ENCODE measurements at places on chromosomes 6 and 20.

- DNase-seq: peak; percentile 27
Observed at GRCh38 chr6:42898891-42899361, 16.9 kb upstream of the PTCRA start.

- no peak for DNase-seq
Observed at GRCh38 chr20:36320898-36321695, 15.0 kb downstream of the DLGAP4 start.

- no peak for DNase-seq
Observed at GRCh38 chr6:36666287-36666686, 12.2 kb upstream of the CDKN1A start.

DNA sequence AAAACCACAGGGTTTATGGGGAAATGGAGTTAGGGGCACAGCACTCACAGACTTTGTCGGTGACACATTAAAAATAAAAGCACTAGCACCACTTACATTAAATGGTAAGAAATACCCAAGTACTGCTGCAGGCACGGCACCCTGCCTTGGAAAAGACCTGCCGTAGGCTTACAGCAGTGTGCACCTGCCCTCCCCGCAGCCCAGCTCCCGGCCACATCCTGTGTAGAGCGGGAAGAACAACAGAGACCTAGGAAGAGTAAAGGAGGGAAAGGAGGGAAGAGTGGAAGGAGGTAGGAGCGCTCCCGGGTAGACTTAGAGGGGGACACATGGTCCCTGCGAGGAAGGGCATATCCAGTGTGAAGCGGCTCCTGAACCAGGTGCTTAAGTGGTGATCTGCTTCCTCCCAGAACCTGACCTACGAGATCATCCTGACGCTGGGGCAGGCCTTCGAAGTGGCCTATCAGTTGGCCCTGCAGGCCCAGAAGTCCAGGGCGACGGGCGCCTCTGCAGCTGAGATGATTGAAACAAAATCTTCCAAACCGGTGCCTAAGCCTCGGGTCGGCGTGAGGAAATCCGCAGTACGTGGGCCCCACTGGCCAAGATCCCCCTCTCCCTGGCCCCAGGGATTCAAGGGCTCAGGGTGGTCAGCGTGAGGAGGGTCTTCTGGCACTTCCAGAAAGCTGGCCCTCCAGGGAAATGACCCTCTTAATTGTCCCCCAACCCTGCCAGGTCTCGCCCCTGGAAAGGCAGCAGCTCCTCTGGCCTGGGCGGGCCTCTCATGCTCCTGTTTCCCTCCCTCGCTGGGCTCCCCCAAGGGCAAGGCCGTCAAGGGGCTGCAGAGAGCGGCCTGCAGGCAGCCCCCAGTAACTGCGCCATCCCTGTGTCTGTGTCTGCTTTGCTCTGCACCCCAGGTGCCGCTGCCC is 55.5 kb downstream of the TCP11 start:
- DNase-seq: no peak

DNA sequence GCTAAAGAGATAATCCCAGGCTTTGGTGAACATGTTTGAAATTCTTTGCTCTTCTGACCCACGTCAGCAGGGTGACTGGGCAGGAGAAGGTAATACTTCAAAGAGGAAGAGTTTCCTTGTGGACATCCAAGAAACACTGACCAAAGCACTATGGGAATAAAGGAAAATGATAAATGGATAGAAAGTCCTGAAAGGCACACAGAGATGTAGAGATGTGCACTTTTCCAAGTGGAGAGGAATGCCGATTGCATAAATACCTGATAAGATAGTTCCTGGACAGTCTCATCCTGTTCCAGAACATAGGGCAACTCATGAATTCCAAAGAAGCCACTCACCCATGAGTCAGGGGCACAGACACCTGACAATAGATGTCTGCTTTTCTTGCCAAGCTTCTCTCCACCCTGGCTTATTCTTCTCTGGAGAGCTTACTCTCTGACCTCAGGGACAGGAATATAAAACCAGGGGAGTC is 191.3 kb upstream of the FOXA2 start:
- DNase-seq: no peak

DNA sequence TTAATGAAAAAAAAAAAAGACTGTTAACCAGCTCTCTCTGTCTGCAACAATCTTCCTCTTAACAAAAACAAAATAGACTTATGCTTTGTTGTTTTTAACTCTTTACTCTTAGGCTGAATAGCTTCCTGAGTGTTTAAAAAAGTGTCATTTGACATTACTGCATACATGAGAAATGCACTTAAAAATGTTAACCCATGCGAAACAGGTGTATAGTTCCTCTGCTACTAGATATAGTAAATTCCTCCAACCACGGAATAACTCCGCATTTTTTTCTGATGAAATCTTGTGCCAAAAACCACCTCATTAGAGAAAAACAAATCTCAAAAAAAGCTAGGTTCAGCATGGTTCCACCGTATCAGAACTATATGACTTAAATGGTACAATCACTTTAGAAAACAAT is 426.0 kb downstream of the ADGRB3 start:
- no peak for DNase-seq

GRCh38 chr20:44209686-44210405 is 725 bp downstream of the OSER1 start:
- no peak for DNase-seq

DNA sequence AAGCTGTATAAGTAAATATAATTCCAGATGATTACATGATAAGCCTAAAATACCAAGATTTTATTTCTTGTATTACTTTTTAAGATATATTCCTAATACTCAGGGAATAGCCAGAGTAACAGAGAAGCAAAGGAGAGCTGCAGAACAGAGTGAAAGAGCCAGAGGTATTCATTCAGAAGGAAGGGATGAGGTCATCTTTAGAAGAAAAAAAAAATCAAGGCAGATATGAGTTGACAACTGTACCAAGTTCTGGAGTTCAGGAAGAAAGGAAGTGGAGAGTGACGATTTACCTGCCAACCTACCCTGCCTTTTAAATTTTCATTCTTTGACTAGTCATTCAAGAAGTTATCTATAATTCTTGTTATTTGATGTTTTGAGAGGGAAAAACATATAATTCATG is 28.8 kb upstream of the NHSL1 start:
- no peak for DNase-seq

DNA sequence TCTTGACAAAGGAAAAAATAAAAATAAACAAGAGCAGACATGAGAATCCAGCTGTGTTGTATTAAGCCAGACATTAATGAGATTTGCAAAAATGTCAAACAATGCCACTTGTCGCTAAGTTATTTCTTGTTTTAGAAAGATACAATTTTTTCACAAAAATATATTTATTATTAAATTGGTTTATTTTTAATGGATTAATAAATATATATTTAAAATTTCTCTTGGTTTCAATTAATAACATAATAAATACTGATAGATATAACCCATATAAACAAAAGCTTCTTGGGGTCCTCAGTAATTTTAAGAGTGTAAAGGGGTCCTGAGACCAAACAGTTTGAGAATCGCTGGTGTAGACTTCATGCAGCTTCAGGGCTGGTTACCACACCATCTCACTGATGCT is 26.1 kb downstream of the TUBB2B start:
- no peak for DNase-seq

- no peak for DNase-seq
Observed at GRCh38 chr6:15628499-15629131, 34.2 kb downstream of the DTNBP1 start.

GRCh38 chr6:1610497-1611321 is 994 bp downstream of the FOXC1 start:
- no peak for DNase-seq

DNA sequence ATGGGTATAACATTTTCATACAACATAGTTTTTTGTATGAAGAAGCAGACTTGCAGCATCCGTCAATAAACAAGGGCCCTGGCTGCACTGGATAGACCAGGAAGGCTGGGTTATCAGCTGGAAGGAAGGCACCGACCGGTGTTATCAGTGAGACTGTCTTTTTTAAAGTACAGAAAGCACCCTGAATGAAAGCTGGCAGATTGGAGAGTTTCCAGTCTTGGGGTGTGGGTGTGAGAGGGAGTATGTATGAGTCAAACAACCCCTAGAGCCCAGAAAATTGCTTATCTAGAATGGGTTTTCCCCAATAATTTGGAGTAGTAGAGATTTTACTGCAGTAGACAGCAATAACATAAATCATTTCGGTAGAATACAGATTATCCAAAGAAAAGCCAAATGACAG is 42.4 kb downstream of the TXLNB start:
- DNase-seq: no peak

GRCh38 chr6:113317891-113318574 is 539.1 kb upstream of the MARCKS start:
- DNase-seq: no peak

DNA sequence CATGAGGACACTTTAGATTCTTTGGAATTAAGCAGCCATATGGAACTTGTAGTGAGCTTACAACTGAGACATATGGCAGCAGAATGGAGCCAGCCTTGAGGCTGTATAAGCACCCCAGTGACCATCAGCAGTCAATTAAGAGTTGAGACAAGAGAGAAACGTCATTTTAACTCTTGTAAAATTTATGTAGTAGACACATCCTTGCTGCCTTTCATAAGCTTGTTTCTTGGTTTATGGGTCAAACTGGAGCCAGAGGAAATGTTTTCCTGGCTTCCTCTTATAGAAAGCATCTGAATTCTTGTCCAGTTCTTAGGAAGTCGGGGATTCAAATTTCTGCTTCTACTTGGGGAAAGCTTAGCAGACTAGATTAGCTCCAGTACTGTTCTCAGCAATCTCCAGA is 745.1 kb upstream of the MARCKS start:
- no peak for DNase-seq

DNA sequence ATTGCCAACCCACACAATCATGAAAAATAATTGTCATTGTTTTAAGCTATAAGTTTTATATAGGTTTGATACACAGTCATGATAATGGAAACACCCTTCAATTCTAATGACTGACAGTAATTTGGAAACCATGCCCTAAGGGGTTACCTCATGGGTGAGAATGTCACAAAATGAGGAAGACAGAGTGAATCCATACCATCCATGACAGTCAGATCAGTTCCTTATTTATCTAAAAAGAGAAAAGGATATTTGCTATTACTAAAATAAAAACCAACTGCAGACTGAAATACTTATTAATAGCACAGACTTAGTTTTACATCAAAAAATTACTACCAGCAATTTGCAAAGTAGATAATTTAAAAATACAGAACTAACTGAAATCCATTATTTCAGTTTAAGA is 437.8 kb downstream of the UTRN start:
- no peak for DNase-seq

DNA sequence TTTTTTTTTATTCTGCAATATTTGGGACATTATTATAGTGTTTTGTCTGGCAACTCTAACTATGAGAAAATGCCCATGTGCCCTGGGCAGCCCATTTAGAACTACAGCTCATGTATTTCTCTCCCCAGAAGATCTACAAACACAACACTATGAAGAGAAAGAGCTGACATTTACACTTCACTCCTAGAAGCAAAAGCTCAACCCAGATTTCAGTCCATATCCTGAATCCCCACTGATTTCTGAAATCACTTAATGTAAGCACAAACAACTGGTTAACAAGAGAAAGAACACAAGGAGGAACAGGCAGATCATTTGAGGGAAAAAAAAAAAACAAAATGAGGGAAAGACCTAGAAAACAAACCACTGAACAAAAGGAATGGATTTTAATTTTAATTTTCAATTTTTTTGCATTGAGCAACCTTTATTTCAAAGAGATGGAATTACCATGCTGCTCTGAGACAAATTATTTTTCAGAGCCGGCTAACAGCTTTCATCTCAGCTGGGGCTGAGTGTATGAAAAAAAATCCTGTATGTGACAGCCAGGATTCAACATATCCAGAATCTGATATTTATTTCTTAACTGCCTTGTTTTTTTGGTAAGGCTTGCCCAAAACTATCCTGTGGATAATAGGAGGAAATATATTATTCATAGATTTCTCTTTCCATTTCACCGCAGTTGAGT is 32.5 kb downstream of the KIAA0319 start:
- no peak for DNase-seq

GRCh38 chr20:22456109-22456508 is 128.3 kb downstream of the FOXA2 start:
- DNase-seq: no peak

GRCh38 chr20:44407402-44408184 is 52.1 kb downstream of the HNF4A start:
- no peak for DNase-seq

DNA sequence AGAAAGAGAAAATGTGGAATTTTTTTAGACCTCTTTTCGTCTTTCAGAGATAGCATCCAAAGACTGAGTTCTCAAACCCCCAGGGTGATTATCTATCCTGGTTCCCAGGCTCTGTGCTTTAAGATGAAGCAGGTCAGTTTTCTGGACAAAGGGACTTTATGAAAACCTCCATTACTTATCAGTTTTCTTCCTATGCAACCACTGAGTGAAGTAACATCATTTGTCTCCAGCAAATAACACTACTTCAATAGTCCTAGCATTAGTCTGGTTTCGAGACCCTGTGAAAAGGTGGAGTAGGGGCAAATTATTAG is 18.3 kb upstream of the HLA-DRB1 start:
- DNase-seq: no peak

GRCh38 chr6:138645976-138646640 is 127.5 kb upstream of the CCDC28A start:
- DNase-seq: no peak

GRCh38 chr20:40959325-40960092 is 69.1 kb upstream of the TOP1 start:
- no peak for DNase-seq

GRCh38 chr6:155171109-155171746 is 92.6 kb upstream of the CLDN20 start:
- DNase-seq: peak; percentile 45

GRCh38 chr6:78810146-78810545 is 57.2 kb upstream of the IRAK1BP1 start:
- DNase-seq: no peak

DNA sequence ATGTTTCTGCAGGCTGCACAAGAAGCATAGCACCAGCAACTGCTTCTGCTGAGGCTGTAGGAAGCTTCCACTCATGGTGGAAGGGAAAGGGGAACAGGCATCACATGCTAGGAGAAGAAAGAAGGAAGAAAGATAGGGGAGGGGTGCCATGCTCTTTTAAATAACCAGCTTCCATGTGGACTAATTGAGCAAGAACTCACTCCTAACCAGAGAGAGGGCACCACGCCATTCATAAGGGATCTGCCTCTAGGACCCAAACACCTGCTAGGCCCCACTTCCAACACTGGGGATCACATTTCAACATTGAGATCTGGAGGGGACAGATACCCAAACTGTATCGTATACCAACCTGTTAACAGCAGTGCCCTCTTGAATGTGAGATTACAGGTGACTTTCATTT is 46.9 kb upstream of the ARMC2 start:
- DNase-seq: no peak

GRCh38 chr20:19958928-19959327 is 58.2 kb upstream of the NAA20 start:
- DNase-seq: no peak

GRCh38 chr6:16544006-16544405 is 217.3 kb downstream of the ATXN1 start:
- DNase-seq: no peak
